Anterior cingulate cortex (tissue), 58 donors: ENCODE measurements at places on chromosomes 5 and 9.

- DNase-seq: no peak
These were observed 125.1 kb downstream of the ESM1 start for GRCh38 chr5:54860321-54860720.

DNA sequence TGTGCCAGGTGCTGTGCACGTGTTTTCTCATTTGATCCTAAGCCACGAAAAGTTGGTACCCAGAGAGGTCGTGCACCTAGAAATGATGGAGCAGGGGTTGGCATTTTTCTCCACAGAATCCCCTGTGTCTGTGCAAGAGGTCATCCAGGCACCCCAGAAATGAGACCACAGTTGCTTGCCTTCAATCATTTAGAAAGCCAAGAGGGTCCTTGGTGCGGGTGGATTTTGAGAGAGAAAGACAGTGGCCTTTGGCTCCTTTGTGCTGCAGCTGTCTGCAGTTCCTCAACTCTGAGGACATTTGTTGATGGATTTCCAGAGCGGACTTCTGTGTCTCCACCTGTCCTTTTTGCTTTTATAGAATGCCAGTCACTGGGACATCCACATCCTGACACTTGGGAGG lies 33.8 kb upstream of the SPRY4 start:
- no peak for DNase-seq

GRCh38 chr5:181047921-181048320 lies 7.9 kb downstream of the BTNL9 start:
- no peak for DNase-seq

GRCh38 chr5:1292139-1292538 lies 2.7 kb downstream of the TERT start:
- no peak for DNase-seq

DNA sequence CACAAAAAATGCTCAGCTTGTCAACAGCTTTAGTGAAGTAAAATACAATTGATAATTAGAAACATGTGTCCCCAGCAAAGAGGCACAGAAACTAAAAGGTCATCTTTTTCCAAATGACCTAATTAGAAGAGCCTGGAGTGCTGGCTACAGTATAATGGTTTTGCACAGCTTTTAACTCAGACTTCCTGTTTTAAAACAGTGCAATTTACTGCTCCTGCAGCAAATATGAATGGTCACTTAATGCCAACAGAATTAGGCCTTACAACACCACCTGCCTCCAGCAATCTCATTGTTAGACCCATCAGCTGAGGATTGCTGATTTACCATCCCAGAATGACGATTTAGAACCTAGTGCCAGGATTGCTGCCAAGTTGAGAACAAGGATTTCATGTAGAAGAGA lies 239.3 kb downstream of the CETN3 start:
- DNase-seq: no peak
